Activated CD8-positive, alpha-beta memory T cell treated with anti-CD3 and anti-CD28 coated beads for 4 hours (primary cell): ENCODE measurements at places on chromosomes 7 and 10.

DNA sequence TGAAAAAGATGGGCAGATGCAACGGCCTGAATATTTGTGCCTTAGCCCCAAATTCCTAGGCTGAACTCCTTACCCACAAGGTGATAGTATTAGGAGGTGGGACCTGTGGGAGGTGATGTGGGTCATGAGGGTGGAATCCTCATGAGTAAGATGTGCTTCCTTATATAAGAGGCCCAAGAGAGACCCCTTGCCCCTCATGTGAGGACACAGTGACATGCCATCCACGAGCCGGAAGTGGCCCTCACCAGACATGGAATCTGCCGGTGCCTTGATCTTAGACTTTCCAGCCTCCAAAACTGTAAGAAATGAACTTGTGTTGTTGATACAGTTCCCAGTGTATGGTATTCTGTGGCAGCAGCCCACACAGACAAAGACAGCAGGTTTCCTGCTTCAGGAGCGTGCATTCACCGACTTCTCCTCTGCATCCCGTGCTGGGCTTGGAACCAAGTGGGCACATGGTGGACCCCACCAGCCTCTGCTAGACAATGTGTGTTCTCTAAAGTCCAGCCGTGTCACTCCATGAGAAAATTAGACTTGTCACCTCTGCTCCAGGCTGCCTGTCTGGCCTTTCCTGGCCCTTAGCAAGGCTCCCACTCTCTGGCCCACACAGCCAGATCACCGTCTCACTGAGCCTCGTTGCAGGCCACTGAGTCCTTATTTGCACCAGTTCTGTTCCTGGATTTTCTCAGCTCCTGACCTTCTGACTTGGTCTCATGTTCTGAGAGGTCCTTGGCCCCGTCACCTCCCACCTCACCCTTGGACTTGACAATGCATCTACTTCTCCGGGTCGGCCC lies 52.9 kb upstream of the CACUL1 start:
- DNase-seq: no peak

GRCh38 chr10:7487528-7487927 lies 76.7 kb upstream of the SFMBT2 start:
- DNase-seq: no peak

DNA sequence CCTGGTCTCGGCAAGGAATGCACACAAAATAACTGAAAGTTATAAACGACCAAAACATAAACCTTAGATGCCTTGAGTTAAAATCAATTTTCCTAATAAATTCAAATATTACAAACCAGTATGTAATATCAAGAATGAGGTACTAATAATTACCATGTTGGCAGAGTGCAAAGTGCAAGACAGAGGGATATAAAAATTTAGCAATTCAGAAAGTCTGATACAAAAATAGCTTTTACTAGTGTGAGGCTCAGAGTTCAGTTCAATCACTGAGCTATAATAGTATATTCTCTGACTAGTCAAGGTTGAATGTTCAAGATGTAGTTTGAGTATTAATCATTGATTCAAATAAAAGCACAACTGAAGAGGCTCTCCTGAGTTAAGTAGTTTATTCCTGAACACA lies 4.8 kb upstream of the AUTS2 start:
- DNase-seq: no peak

DNA sequence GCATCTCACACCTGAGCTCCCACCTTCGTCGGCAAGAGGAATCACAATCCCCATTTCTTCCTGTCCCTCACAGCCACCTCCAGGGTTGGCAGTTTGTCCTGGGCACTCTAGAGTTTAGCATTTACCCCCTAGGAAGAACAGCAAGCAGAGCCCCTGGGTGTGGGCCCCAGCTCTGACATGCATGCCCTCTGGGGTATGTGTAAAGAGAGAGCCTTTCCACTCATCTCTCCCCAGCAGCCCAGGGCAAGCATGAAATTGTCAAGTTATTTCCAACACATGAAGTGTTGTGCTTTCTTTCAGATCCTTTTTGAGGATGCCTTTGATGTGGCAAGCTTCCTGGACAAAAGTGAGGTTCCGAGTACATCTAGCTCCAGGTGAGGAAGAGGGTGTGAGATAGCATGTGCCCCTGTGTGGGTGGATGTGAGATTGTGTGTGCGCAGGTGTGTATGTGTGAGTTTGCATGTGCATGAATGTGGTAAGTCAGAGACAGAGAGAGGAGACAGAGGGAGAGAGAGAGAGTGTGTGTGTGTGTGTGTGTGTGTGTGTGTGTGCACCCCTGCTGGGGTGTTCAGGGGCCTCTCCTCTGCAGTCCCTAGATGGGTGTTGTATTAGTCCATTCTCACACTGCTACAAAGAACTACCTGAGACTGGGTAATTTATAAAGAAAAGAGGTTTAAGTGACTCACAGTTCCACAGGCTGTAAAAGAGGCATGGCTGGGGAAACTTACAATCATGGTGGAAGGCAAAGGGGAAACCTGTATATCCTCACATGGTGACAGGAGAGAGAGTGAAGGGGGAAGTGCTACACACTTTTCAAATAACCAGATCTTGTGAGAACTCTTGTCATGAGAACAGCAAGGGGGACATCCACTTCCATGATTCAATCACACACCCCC lies 18.1 kb downstream of the STRA8 start:
- no peak for DNase-seq

GRCh38 chr7:137453356-137453755 lies 109.8 kb upstream of the PTN start:
- DNase-seq: no peak
